ENCODE measurements at places on chromosomes 2 and 18. TPM values are rescaled to one million over a fixed set of nuclear protein-coding genes. Genes with fewer than 3 reads are reported as not detected.
A peak's percentile ranks its signal among the peaks of the same experiment; 100 is the strongest.

- H3K36me3 ChIP-seq = peaks cover 8% of the 10 kb centered on the region
- no peak for DNase-seq
- no peak overlapping the region for H3K27ac ChIP-seq
- H3K4me3 ChIP-seq = peak overlapping the region; percentile 100
Observed at GRCh38 chr2:218218268-218219185, 1.5 kb downstream of the ARPC2 start.

- H3K36me3 ChIP-seq = no peaks in the 10 kb centered on the region
- DNase-seq = no peak
- no peaks in the 10 kb centered on the region for H3K4me1 ChIP-seq
- no peak overlapping the region for H3K4me3 ChIP-seq
- no peaks in the 10 kb centered on the region for H3K27me3 ChIP-seq
Observed at GRCh38 chr18:42296192-42296591, 341.2 kb downstream of the PIK3C3 start.

The ALLC gene
- not detected for total RNA-seq

- no peaks in the 10 kb centered on the region for H3K4me1 ChIP-seq
- no peaks in the 10 kb centered on the region for H3K36me3 ChIP-seq
- H3K27me3 ChIP-seq = 0 out of 2 replicates have a peak, but pooled peaks cover 4% of the 10 kb centered on the region
- no peak overlapping the region for H3K27ac ChIP-seq
- DNase-seq = peak; percentile 4
Observed at GRCh38 chr2:209872675-209873074, 101.0 kb downstream of the UNC80 start.

DNA sequence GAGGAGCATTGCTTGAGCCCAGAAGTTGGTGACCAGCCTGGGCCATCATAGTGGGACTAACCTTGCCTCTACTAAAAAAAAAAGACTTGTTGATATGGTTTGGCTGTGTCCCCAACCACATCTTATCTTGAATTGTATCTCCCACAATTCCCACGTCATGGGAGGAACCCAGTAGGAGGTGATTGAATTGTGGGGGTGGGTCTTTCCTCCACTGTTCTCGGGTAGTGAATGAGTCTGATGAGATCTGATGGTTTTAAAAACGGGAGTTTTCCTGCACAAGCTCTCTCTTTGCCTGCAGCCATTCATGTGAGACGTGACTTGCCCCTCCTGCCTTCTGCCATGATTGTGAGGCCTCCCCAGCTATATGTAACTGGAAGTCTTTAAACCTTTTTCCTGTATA, 47.0 kb downstream of the PROC start:
- no peaks in the 10 kb centered on the region for H3K27me3 ChIP-seq
- no peaks in the 10 kb centered on the region for H3K36me3 ChIP-seq
- H3K4me3 ChIP-seq = no peak overlapping the region
- no peak overlapping the region for H3K27ac ChIP-seq

The IL36G gene
- 0.62 TPM for total RNA-seq

The RND3 gene
- total RNA-seq = 145 TPM

GRCh38 chr2:11692966-11693521, 23.0 kb upstream of the NTSR2 start:
- H3K36me3 ChIP-seq = no peaks in the 10 kb centered on the region
- H3K4me1 ChIP-seq = peaks cover 40% of the 10 kb centered on the region
- H3K27me3 ChIP-seq = no peaks in the 10 kb centered on the region
- peak; percentile 89 for DNase-seq

The LRATD1 gene
- total RNA-seq = 35.4 TPM

DNA sequence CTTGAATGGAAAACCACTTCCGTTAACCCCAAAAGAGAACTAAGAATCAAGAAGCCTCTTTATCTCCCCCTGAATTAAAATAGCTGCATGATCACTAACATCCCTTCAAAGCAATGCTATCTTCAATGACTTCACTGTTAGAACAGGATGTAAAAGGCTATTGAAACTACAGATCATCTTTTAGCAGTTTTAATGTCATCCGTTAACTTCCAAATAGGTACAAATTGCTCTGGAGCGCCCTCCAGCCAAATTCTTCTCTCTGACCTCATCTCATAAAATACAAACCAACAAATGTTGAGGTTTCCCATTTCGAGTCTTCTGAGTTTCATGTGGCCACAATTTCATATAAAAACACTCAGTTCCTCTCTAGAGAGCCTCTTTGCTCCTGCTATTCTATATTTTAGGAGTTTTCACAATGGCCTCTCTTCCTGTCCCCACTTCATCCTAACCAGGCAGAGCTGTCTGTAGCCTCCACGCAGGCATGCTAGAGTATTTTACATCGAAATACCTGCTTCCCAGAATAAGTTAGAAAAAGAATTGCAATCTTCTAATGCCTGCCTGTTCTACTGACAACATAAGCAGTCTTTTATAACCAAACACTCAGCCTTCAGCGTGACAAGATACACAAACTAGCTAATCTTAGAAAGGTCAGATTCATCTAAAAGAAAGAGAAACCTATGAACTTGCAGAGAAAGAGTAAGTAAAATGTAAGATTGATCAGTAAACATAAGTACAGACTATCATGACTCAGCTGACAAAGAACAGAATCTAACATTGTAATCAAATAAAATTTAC, 37.9 kb downstream of the B4GALT6 start:
- H3K27ac ChIP-seq = peak overlapping the region; percentile 46
- no peak overlapping the region for H3K4me3 ChIP-seq
- DNase-seq = peak; percentile 32
- H3K27me3 ChIP-seq = no peaks in the 10 kb centered on the region
- no peaks in the 10 kb centered on the region for H3K36me3 ChIP-seq

GRCh38 chr18:32595832-32596231, 125.2 kb upstream of the GAREM1 start:
- H3K36me3 ChIP-seq = no peaks in the 10 kb centered on the region
- no peaks in the 10 kb centered on the region for H3K4me1 ChIP-seq
- no peak overlapping the region for H3K27ac ChIP-seq
- H3K27me3 ChIP-seq = peaks cover 3% of the 10 kb centered on the region
- H3K4me3 ChIP-seq = no peak overlapping the region
- no peak for DNase-seq

Data from PC-3 (cell line).